ENCODE measurements at places on chromosomes 7 and 10.

- no peaks in the 10 kb centered on the region for H3K27me3 ChIP-seq
- H3K27ac ChIP-seq: no peak overlapping the region
- H3K36me3 ChIP-seq: no peaks in the 10 kb centered on the region
These were observed 186.8 kb downstream of the USP6NL start for GRCh38 chr10:11424456-11425295.

DNA sequence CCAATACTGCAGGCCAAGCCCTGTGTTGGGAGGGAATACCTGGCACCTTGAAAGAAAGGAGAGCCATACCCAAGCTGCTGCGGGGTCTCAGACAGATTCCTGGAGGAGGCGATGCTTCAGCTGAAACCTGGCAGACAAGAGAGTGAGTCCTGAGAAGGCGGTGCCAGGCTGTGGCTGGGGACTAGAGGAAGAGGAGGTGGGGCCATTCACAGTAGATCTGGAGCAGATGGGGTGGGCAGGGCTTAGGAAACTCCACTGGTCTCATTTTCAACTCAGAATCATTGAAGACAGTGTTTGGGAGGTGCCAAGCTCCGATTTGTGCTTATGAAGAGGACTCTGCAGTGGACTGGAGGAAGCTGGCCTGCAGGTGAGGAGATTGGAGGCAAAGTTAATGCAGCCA is 236.3 kb upstream of the MKI67 start:
- DNase-seq: no peak
- no peak overlapping the region for H3K4me3 ChIP-seq
- no peaks in the 10 kb centered on the region for H3K27me3 ChIP-seq
- H3K36me3 ChIP-seq: no peaks in the 10 kb centered on the region
- no peak overlapping the region for H3K27ac ChIP-seq

DNA sequence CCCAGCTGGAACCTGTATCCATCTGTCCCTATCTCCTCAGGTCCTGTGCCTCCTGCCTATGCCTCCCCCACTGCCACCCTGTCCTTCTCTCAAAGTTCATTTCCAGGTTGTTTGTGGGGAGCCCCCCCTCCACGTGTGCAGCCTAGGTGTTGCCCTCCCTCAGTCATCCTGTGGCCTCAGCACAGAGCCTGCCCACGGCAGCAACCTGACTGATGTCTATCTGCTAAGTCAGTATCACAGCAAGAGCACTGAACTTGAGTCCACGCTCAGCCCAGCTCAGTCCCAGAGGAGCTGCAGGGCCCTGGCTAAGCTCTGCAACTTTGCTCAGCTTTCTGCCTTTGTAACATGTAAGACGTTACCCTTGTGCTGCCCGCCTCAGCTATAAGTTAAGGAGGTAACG is 28.7 kb downstream of the FAM53B start:
- H3K27me3 ChIP-seq: no peaks in the 10 kb centered on the region
- no peak for DNase-seq
- H3K4me3 ChIP-seq: no peak overlapping the region
- H3K27ac ChIP-seq: no peak overlapping the region
- H3K4me1 ChIP-seq: peaks cover 7% of the 10 kb centered on the region
- H3K36me3 ChIP-seq: peaks cover 5% of the 10 kb centered on the region

DNA sequence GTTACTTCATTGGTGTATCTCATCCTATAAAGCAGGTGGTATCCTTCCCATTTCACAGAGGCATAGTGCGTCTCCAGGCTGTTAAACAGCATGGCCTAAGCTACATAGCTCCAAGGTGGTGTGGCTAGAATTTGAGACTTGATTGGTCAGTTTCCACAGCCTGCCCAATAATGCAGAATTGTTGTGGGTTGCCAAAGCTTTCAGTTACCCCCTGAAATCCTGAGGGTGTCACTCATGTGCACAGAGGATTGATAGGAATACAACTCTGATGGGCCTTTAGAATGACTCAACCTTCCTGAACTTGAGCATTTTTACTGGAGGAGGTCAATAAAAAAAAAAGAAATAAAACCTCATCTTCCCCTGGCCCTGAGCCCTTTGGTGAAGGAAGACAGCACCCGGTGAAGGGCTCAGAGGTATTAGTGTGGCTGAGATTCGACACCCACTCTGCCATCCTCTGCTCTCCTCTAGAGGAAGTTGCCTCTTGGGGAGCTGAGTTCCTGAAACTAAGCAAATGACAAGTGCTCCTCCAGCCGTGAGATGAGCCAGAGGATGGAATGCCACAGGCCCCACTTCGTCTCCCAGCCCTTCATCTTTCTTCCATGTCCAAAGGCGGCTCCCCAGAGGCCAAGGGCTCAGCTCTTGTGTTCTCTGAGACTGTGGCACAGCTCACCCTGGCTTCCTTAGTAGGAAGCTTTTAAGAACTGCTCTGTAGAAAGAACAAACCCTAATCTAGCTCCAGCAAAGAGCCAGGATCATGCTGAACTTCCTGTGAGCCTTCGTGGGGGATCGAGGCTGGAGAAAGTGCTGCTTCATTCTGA is 1.0 kb downstream of the ACSL5 start:
- H3K27me3 ChIP-seq: no peaks in the 10 kb centered on the region
- no peaks in the 10 kb centered on the region for H3K36me3 ChIP-seq
- no peak overlapping the region for H3K27ac ChIP-seq
- H3K4me1 ChIP-seq: peaks cover 2% of the 10 kb centered on the region

DNA sequence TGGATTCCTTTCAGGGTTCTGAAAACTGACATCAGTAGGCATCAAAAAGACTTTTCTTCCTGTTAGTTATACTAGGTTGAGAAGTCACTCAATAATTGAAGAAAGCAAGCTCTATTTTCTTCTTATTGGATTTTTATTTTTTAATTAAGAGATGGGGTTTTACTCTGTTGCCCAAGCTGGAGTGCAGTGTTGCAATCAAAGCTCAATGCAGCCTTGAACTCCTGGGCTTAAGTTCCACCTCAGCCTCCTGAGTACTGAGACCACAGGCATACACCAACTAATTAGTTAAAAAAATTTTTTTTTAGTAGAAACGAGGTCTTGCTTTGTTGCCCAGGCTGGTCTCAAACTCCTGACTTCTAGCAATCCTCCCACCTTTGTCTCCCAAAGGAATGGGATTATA is 28.0 kb downstream of the PIP4K2A start:
- no peak overlapping the region for H3K27ac ChIP-seq
- no peak for DNase-seq
- peaks cover 8% of the 10 kb centered on the region for H3K4me1 ChIP-seq
- no peak overlapping the region for H3K4me3 ChIP-seq
- H3K36me3 ChIP-seq: no peaks in the 10 kb centered on the region

GRCh38 chr10:29908962-29909361 is 150.4 kb downstream of the JCAD start:
- no peak overlapping the region for H3K27ac ChIP-seq
- H3K4me1 ChIP-seq: no peaks in the 10 kb centered on the region
- no peak overlapping the region for H3K4me3 ChIP-seq
- no peak for DNase-seq
- no peaks in the 10 kb centered on the region for H3K27me3 ChIP-seq
- H3K36me3 ChIP-seq: no peaks in the 10 kb centered on the region

DNA sequence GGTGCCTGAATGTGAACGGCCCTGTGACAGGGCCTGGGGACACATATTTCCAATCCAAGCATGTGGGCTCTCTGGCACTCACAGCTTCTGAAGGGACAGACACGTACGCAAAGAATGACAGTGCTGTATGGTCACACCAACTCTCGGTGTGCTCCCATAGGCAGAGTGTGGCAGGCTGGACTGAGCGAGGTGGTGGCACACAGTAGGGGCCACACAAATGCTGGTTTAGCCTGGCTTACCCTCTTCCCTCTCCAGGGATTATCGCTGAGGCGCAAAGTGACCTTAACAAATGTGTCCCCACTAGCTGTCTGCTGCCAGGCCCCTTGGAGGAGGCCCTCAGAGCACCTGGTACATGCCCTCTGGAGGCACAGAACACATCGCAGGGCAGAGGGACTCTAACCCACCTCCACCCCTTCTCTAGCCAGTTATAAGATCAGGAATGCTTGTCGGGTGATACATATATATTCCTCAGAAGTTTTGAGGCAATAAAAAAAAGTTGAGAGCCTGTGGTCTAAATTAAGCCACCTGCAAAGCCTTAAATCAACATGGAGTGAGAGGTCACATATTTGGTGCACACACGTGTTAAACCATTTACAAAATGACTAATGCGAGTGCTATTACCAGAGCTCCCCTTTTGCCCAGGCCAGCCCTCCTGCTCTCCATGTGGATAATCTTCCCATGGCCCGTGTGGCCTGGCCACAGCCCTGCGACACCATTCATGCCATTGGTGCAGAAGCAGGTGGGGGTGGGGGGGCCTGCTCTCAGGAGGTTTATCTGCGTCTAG is 262.8 kb upstream of the GRB10 start:
- no peak overlapping the region for H3K27ac ChIP-seq
- H3K4me3 ChIP-seq: no peak overlapping the region
- DNase-seq: no peak

DNA sequence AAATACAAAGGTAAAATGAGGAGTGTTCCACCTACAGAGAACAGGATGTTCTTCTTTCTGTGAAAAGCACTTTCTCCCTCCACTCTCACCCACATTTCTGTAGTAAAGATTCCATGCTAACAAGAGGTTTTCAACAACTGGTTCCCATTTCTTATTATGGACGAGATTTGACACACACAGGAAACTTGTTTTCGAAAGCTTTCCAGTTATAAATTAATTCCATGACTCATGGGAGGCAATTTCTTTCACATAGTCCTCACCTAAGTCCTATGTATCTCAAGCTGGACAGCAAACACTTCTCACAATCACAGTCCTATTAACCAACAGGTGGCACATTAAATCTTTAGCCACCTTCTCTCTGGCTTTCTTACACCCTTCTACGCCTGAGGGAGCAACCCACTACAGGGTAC is 24.5 kb downstream of the RAPGEF5 start:
- no peak overlapping the region for H3K4me3 ChIP-seq
- no peaks in the 10 kb centered on the region for H3K4me1 ChIP-seq
- H3K27me3 ChIP-seq: no peaks in the 10 kb centered on the region
- no peaks in the 10 kb centered on the region for H3K36me3 ChIP-seq

- no peaks in the 10 kb centered on the region for H3K36me3 ChIP-seq
- no peak for DNase-seq
- H3K27me3 ChIP-seq: no peaks in the 10 kb centered on the region
- no peak overlapping the region for H3K4me3 ChIP-seq
- H3K4me1 ChIP-seq: no peaks in the 10 kb centered on the region
These were observed 90.4 kb downstream of the CHST15 start for GRCh38 chr10:124003070-124003419.

GRCh38 chr7:23129036-23129435 is 23.5 kb downstream of the KLHL7 start:
- no peaks in the 10 kb centered on the region for H3K27me3 ChIP-seq

DNA sequence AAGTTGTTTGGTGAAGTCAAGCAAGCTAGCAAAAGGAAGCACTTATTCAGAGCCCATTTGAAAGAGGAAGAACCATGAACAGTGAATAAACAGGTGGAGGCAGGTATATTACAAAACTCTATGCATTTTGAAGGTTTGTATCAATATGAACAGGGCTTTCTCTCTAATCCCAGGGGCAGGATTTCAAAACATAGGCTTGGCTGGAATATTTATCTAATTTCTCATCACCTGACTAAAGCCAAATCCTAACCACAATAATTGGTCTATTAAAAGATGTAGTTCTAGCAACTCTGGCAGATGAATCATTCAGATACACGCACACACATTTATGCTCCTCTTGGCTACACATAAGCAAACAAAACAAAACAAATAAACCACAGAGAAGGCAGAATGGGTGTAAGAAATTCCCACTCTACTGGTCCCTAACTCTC is 554.4 kb downstream of the INHBA start:
- H3K4me1 ChIP-seq: no peaks in the 10 kb centered on the region
- DNase-seq: no peak
- no peak overlapping the region for H3K4me3 ChIP-seq
- H3K27ac ChIP-seq: no peak overlapping the region
- H3K36me3 ChIP-seq: no peaks in the 10 kb centered on the region
- no peaks in the 10 kb centered on the region for H3K27me3 ChIP-seq

GRCh38 chr7:21916176-21916575 is 29.5 kb downstream of the CDCA7L start:
- peaks cover 14% of the 10 kb centered on the region for H3K4me1 ChIP-seq
- H3K4me3 ChIP-seq: no peak overlapping the region
- H3K36me3 ChIP-seq: peaks cover 3% of the 10 kb centered on the region

DNA sequence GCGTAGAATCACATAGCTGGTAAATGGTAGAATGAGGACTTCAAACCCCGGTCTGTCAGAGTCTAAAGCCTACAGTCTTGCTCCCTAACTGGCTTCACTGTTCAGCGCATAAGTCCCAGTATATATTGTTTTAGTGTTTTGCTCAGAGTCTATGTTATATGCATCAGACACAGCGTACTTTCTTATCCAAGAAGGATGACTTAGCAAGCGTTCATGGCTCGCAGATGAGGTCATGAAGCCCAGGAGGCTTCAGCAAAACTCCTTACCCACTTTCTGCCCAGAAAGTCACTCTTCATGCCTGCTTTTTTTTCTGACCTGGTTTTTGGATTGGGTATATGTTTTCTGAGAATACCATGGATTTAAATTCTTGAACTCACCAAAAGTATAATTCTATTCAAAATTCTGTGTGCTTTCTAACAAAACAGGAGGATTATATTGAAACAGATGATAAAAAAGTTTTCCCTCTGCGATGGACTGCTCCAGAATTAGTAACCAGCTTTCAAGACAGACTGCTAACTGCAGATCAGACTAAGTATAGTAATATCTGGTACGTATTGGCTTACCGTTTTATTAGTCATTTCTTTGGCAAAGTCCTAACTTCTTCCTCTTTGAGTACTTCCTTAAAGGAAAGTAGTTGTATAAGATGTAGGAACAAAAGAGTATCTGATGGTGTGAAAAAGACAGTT is 24.6 kb upstream of the BHLHA15 start:
- no peak for DNase-seq
- H3K27me3 ChIP-seq: no peaks in the 10 kb centered on the region

GRCh38 chr7:3991731-3992231 is 690.3 kb upstream of the FOXK1 start:
- H3K36me3 ChIP-seq: peaks cover 4% of the 10 kb centered on the region
- no peaks in the 10 kb centered on the region for H3K27me3 ChIP-seq
- H3K27ac ChIP-seq: no peak overlapping the region
- H3K4me3 ChIP-seq: no peak overlapping the region
- DNase-seq: no peak
- peaks cover 2% of the 10 kb centered on the region for H3K4me1 ChIP-seq

DNA sequence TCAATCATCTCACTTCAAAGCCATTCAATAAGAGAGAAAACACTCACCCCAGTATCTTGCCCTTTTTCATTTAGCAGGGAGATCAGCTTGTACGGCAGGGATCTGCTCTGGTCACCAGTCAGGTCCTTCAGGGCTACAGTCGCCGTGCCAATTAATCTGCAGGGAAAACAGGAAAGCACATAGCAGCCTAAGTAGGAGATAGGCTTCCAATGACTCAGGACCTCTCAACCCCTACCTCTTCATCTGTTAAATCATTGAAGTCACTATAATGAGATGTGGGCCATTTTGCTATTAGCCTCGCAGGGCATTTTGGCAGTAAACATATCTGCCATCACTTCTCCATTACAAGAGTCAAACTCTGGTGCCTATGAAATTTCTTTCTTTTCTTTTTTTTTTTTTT is 50.8 kb downstream of the MYOF start:
- no peaks in the 10 kb centered on the region for H3K27me3 ChIP-seq
- H3K27ac ChIP-seq: no peak overlapping the region
- H3K36me3 ChIP-seq: no peaks in the 10 kb centered on the region
- no peak for DNase-seq
- no peak overlapping the region for H3K4me3 ChIP-seq

GRCh38 chr10:95941115-95941514 is 33.3 kb downstream of the CC2D2B start:
- no peak for DNase-seq
- H3K4me3 ChIP-seq: no peak overlapping the region
- H3K36me3 ChIP-seq: no peaks in the 10 kb centered on the region
- no peaks in the 10 kb centered on the region for H3K27me3 ChIP-seq
- H3K4me1 ChIP-seq: no peaks in the 10 kb centered on the region

- H3K4me1 ChIP-seq: peaks cover 21% of the 10 kb centered on the region
- no peak for DNase-seq
- no peaks in the 10 kb centered on the region for H3K27me3 ChIP-seq
- peak overlapping the region; percentile 48 for H3K27ac ChIP-seq
These were observed 298.9 kb upstream of the PITRM1 start for GRCh38 chr10:3471472-3471871.

Data from neuronal stem cell (in vitro differentiated cells).